Stimulated activated CD4-positive, alpha-beta T cell treated with anti-CD3 and anti-CD28 coated beads, Interleukin-4, amount 100 ng/mL, for 48 hours (primary cell): ENCODE measurements at places on chromosomes 16 and 17.

- no peak for DNase-seq
Observed at GRCh38 chr16:85716680-85717038, 27.9 kb upstream of the GINS2 start.

- DNase-seq: no peak
Observed at GRCh38 chr16:88504489-88505404, 51.7 kb downstream of the ZFPM1 start.

GRCh38 chr17:69525920-69526841 lies 111.7 kb downstream of the MAP2K6 start:
- no peak for DNase-seq

- no peak for DNase-seq
Observed at GRCh38 chr16:75801307-75801706, 75.0 kb upstream of the CPHXL start.

GRCh38 chr17:49914096-49914490 lies 54.9 kb upstream of the DLX4 start:
- DNase-seq: no peak

GRCh38 chr17:49881054-49881402 lies 33.2 kb upstream of the TAC4 start:
- DNase-seq: no peak

DNA sequence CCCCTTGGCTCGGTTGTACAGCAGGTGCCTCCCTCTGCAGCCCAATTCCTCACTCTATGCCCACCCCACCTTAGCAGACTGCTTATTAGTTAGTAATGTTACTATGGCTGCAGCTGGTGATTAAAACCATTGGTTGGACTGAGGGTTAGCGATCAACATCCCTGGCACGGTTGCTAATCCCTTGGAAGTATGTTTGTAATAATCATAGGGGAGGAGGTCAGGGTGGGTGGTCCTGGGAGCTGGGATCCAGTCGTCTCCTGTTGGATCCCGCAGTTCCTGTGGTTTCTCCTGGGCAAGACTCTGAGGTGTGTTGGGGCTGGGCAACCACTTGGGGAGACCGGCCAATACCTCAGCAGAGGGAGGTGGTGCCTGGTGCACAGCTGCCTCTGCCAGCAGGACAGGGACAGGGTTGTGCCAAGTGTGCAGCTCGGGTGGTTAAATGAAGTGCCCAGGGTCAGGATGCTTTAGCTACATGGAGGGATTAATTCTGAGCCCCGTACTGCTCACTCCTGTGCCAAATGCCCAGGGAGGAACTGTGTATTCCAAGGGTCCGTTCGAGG lies 38.0 kb downstream of the FZD2 start:
- no peak for DNase-seq

GRCh38 chr17:71791311-71791710 lies 329.5 kb upstream of the SOX9 start:
- DNase-seq: no peak

DNA sequence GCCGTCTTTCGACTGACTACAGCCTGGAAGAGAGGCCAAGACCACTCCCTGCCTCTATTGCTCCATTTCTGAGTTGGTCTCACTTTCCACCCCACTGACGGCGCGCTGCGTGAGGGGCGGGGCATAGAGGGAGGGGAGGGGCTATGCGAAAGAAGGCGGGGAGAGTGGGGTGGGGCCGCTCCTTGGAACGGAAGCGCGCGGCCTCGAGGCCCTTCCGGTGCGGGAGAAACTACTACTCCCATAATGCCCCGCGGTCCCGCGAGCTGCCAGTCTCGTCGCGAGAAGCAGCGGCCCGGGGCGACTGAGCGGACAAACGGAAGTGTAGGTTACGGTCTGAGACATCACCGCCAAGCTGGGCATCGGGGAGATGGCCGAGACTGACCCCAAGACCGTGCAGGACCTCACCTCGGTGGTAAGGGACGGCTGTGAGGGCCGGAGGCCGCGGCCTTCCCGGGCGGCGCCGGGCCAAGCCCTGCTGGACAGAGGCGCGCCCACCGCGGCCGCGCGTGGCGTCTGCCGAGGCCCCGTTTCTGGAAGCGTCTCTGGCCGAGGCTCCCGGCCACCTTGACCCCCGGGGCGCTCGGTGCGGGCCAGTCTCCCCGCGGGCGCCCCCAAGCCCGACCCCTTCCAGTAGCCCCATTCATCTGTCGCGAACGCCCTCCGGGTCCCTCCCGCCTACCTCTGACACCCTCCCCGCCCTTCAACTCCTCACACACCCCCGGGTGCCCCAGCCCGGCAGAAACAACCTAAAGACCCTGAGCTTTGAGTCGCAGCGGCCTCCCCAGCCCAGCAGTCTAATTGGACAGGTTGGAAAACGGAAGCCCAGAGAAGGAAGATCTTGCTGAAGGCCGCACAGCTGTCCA lies at the start of gene HSBP1:
HSBP1 (plus strand) TSS at position 269 of the 863 bp plus-strand sequence; CDS start at position 368, 99 bp downstream.
- peak; percentile 91 for DNase-seq

DNA sequence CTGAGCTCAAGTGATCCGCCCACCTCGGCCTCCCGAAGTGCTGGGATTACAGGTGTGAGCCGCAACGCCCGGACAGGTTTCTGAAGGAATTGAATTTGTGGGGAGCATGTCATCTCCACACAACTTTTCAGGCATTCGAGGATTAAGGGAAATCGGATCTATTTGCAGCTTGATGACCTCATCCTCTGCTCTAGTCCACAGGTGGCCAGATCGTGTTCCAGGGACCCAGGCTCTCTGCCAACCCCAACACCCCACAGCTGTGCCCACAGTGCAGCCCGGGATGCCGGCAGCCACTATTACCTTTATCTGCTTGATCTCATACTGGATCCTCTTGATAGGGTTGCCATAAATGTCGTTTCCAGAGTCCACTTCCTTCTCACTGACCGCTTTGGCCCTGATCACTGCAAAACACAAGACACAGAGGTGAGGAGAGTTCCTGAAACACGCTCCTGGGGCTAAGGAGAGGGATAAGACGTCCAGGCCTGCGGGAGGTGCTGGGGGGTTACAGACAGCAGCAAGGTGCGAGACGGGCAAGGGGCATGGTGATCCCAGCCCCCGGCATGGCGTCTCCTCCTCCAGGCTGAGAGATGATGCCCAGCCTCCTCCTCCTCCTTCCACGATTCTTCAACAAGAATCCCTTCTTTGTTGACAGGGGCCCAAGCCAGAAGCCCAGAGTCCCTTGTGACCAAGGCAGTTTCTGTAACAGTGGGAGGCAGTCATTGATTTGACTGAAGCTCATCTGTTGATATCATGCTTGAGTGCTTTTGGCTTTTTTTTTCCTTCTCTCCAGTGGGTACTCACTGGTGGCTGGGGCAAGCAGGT lies 29.3 kb downstream of the CEP295NL start:
- DNase-seq: no peak

DNA sequence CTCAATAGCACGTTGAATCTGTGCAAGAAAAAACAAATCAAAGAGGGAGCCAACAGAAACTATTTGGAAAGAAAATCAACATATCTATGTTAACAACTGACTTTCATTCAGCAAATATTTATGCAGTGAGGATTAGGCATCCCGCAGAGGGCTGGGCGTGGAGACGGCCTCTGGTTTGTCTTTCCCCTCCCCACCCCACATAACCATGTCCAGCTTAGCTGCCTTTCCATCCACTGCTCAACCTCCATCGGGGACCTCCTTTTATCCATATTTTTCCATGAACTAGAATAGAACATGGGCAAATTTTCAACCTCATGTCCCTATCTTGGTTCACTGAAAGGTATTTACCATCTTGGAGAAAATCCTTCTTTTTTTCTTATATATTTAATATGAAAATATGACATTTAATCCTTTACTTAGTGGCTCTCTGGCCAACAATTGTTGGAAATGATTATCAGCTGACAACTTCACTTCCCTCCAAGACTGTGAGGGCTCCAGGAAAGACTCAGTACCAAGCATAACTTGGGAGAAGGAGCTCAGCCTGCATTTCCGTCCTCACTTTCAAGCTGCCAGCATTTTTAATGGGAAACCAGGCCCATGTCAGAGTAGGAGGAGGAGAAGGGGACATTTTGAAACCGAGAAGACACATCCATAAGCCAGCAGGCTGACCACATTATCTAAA lies 462.6 kb upstream of the MAF start:
- no peak for DNase-seq

GRCh38 chr16:66272461-66272860 lies 94.0 kb upstream of the CDH5 start:
- no peak for DNase-seq

DNA sequence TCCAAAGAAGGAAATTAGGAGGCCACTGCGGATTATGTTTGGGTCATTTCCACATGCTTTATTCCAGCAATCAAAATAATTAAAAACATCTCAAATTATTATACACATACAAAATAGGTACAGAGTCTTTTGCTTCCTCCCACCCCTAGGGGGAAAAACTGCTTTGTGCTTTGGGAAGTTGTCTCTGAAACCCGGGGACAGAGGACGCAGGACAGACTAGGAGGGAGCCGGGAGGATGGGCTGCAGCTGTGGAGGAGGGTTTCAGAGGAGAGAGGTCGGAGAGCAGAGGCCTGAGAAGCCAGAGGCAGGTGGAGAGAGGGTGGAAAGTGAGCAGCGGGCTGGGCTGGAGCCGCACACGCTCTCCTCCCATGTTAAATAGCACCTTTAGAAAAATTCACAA lies 17.4 kb downstream of the COL1A1 start:
- DNase-seq: no peak
